Stimulated activated CD4-positive, alpha-beta T cell treated with anti-CD3 and anti-CD28 coated beads, Interleukin-12 subunit alpha, Interleukin-12 subunit beta, amount 100 ng/mL, for 48 hours (primary cell): ENCODE measurements at places on chromosomes 5 and 9.

- no peak for DNase-seq
Measured at GRCh38 chr5:61344187-61344944, 12.3 kb downstream of the ZSWIM6 start.

DNA sequence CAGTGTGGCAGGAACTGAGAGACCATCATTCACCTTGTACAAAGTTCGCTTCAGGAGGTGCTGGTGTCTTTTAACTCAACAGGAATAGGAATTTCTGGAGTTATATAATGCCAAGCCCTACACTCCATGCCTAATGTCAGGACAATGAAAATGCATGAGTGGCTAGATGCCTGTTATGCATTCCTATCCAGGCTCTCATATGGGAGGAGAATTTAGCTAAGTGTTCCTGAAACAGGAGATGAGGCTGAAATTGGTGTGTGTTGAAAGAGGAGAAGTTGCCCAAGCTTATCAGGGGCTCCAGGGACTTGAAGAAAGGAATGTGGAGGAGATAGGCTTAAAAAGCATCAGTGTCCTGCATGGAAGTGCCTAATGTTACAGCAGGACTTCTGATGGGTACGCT, 26.8 kb upstream of the PRUNE2 start:
- DNase-seq = no peak

GRCh38 chr5:80760680-80761079, 105.9 kb upstream of the DHFR start:
- DNase-seq = no peak

- DNase-seq = no peak
Measured at GRCh38 chr9:126334721-126335621, 8.3 kb downstream of the MVB12B start.

- no peak for DNase-seq
Measured at GRCh38 chr9:2420543-2420942, 201.0 kb upstream of the VLDLR start.

GRCh38 chr5:130476325-130476724, 572.1 kb downstream of the CHSY3 start:
- DNase-seq = no peak

- DNase-seq = no peak
Measured at GRCh38 chr9:100911273-100911672, 117.3 kb upstream of the PLPPR1 start.

- peak; percentile 62 for DNase-seq
Measured at GRCh38 chr5:42951293-42951840, 88.8 kb downstream of the ANXA2R start.

DNA sequence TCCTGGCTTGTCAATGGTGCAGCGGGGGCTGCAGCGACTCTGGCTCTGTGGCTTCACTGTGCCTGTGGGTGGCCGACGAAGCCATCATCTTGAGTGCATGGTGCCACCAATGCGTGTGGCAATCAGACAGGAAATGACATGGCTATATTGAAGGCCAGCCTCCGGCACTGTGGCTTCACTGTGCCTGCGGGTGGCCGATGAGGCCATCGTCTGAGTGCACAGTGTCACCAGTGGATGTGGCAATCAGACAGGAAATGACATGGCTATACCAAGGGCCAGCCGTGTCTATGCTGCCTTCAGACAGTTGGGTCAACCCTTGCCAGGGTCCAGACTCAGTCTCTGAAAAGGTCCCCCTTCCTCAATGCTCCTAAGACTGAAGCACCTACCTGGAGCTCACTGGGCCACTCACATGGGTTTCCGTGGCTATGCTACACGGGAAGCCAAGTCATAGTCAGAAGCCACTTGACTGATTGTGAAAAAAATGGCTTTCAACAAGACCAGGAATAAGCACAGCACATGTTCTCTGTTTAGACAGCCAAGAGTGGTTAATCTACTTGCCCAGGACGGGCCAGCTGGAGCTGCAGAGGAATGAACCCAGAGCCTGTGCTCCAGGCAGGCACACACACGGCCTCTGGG, 67.5 kb upstream of the S1PR3 start:
- DNase-seq = no peak

DNA sequence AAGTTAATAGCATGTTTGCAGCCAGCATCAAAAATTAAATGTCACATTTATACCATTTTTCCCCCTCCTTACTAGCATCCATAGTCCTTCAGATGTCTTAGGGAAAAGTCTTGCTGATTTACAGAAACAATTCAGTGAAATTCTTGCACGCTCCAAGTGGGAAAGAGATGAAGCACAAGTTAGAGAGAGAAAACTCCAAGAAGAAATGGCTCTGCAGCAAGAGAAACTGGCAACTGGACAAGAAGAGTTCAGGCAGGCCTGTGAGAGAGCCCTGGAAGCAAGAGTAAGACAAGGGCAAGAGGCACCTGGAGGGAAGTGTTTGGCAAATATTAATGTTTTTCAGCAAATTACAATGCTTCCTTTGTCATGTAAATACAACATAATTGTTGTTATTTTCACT, 60.4 kb downstream of the RAB14 start:
- no peak for DNase-seq

- no peak for DNase-seq
Measured at GRCh38 chr5:175692235-175692995, 34.5 kb downstream of the HRH2 start.

- DNase-seq = no peak
Measured at GRCh38 chr9:128640603-128641002, 16.0 kb downstream of the DYNC2I2 start.

- no peak for DNase-seq
Measured at GRCh38 chr5:35338157-35338453, 107.8 kb upstream of the PRLR start.

- no peak for DNase-seq
Measured at GRCh38 chr9:98657897-98658296, 50.8 kb downstream of the GABBR2 start.

- no peak for DNase-seq
Measured at GRCh38 chr5:83921666-83922193, 201.1 kb upstream of the HAPLN1 start.

- no peak for DNase-seq
Measured at GRCh38 chr5:93591323-93591945, 8.4 kb downstream of the NR2F1 start.

DNA sequence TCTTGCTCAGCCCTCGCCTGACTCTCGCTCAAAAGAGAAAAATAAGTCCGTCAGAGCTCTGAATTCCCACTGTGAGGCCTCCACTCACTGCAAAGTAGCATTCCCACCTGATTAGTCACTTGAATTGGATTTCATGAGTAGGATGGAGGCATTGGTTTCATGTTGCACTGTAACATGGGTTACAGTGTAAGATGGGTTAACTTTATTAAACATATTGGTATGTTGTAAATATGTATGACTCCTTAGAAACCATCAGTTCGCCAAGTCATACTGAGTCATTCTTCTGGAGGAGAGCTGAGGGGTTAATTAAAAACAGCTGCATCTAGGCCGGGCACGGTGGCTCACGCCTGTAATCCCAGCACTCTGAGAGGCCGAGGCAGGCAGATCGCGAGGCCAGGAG, 93.8 kb upstream of the BNC2 start:
- no peak for DNase-seq

- no peak for DNase-seq
Measured at GRCh38 chr9:5357431-5358105, 17.9 kb upstream of the RLN1 start.

- DNase-seq = no peak
Measured at GRCh38 chr9:101536351-101536750, 2.7 kb downstream of the RNF20 start.
